IPS DF 6.9 (cell line): ENCODE measurements at places on chromosomes 6 and 20.

- DNase-seq: no peak
These were observed 6.3 kb downstream of the JARID2 start for GRCh38 chr6:15252195-15252594.

GRCh38 chr6:114783083-114783482 is 440.3 kb upstream of the HS3ST5 start:
- no peak for DNase-seq

DNA sequence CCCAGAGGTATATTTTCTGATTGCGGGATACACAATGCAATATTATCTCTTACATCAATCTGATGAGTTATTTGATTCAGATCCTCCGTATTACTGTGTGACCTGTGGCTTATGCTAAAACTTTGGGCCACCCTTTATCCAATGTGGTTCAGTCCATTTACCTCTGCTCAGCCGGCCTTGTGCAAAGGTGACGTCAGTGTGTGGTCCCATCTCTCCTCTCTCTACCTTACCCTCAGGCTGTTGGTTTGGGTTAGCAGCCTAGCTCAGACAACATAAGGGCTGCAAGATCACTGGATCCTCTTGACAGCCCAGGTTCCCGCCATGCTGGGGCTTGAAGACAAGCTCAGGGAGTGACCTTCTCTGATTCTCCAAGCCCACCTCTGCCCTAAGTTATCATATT is 33.0 kb downstream of the SNHG17 start:
- DNase-seq: no peak

GRCh38 chr6:43963203-43963602 is 164.0 kb downstream of the MRPL14 start:
- no peak for DNase-seq

- DNase-seq: no peak
These were observed 665.2 kb downstream of the DOK5 start for GRCh38 chr20:55140631-55141030.

DNA sequence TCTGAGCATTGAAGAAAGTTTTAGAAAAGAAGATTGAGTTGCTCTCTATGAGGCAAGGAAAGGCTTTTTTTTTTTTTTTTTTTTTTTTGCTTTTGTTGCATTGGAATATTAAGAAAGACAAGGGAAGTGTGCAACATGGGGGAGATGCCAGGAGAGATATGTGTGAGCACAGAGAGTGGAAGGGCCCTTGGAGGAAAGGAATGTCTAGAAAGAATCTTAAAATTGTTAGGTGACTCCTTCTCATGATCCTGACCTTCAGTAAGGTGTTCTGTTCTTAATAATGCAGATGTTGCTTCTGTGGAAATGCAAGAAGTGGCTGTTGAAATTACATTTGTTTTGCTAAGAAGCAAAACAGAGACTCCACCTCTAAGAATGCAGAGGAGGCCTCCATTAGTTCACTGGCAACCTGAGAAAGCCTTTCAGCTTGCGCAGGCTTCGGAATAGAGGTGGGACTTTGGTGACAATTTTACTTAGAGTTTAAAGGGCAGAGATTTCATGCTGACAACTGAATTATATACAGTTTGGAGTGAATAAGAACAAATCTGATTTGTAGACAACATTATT is 118.0 kb upstream of the ASCC3 start:
- peak; percentile 18 for DNase-seq

DNA sequence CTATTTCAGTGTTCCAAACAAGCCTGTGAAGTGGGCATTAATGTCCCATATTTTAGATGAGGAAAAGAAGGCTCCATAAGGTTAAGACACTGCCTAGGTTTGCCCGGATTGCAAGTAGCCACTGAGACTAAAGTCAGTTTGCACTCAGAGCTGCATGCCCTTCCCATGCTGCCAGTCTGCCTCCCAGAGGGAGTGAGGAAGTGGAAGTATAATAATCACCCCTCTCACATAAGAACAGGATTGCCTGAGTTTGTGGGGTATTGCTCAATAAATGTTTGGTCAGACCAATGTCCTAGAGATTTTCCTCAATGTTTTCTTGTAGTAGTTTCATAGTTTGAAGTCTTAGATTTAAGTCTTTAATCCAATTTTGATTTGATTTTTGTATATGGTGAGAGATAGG is 43.9 kb upstream of the CLIC5 start:
- no peak for DNase-seq
